ENCODE measurements at places on chromosomes 3 and 15. TPM values are rescaled to one million over a fixed set of nuclear protein-coding genes. Genes with fewer than 3 reads are reported as not detected.

- no peak for DNase-seq
Measured at GRCh38 chr3:188491276-188491687, 337.3 kb downstream of the LPP start.

- no peak for DNase-seq
Measured at GRCh38 chr15:43493703-43494472, 932 bp upstream of the TP53BP1 start.

DNA sequence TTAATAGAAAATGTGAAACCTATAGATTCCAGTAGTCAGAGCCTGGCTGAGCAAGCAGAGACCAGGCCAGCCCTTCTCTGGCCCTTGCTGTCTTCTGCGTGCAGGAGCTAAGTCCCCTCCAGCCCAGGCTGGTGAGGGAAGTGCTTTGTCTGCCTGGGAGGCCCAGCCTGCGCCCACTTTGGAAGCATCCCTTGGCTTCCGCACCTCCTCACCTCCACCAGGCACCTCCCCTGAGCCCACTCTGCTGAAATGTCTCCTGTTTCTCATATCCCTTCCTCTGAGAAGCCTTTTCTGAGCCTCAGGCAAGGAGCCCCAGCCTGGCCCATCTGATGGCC, 45.3 kb downstream of the ALDH1L1 start:
- no peak for DNase-seq

NUDT16 gene
- polyA plus RNA-seq, result 15.3 TPM

GRCh38 chr15:72375501-72375845, 341 bp downstream of the HEXA start:
- no peak for DNase-seq

SERPINI2 gene
- not detected for polyA plus RNA-seq

MRPL46 gene
- 95.9 TPM for polyA plus RNA-seq

GRCh38 chr3:186839874-186840641, 2.5 kb upstream of the ADIPOQ start:
- DNase-seq, result no peak

GRCh38 chr15:44227584-44227983, 32.5 kb upstream of the FRMD5 start:
- DNase-seq, result no peak

Measured in GM12878 (cell line).